Stimulated activated CD4-positive, alpha-beta T cell treated with anti-CD3 and anti-CD28 coated beads, Interleukin-15, amount 100 ng/mL, for 24 hours (primary cell): ENCODE measurements at places on chromosomes 1 and 21.
A peak's percentile ranks its signal among the peaks of the same experiment; 100 is the strongest.

GRCh38 chr1:233367057-233367803, 39.7 kb downstream of the MAP3K21 start:
- no peak for DNase-seq

DNA sequence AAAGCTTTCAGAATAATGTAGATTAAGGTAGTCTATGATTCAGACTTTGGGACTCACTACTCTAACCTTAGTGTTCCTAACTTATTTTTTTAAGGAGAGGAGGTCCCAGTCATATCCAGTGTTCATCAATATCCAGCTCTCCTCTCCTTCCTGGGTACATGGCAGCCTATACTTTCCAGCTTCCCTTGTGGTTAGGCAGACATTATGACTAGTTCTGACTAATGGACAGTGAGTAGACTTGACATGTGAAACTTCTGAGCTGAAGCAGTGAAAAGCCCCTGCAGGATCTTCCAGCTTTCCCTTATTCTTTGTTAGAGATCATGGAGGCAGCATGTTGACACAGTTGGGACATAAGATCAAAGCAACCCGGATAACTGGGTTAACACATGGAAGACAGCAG, 144.2 kb downstream of the PTPRU start:
- no peak for DNase-seq

- no peak for DNase-seq
Measured at GRCh38 chr1:87712261-87713010, 383.8 kb downstream of the LMO4 start.

DNA sequence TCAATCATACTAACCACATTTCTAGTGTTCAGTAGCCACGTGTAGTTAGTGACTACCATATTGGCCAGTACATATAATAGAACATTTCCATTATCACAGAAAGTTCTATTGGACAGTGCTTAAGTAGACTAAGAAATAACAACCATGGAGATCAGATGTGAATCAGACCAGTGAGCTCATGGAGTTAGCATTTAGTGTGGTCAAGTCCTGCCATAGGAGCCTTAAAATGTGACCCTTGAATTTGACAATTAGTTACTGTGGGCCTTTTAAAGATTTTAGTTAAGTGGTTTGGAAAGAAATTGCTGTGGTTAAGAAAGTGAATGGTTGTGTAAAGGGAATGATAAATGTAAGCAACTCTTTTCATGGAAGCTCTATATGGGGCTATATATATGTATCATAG, 123.4 kb downstream of the POU2F1 start:
- DNase-seq: no peak

DNA sequence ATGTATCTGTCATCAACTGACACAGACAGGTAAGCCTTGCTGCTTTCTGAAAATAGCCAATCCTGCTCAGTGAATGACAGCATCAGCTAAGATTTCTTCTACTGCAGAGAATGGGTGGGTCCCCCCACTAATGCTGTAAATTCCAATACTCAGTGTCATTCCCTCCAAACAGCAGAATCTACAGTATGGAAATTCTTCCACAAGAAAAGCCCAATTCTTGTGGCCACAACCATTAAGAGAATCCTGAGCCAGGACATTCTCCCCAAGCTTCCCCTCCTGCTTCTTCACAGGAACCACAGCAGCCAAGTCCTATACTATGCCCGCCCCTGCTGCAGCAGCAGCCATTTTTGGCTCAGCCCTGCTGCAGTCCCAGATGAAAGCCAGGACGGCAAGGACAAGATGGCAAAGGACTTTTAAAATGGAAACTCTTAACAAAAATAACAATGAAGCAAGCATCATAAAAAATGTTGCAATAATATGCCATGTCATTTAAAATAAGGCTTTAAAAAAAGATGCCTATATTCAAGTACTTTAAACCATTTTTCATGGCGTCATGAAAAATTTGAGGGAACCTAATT, 26.8 kb downstream of the EIF4G3 start:
- DNase-seq: no peak

DNA sequence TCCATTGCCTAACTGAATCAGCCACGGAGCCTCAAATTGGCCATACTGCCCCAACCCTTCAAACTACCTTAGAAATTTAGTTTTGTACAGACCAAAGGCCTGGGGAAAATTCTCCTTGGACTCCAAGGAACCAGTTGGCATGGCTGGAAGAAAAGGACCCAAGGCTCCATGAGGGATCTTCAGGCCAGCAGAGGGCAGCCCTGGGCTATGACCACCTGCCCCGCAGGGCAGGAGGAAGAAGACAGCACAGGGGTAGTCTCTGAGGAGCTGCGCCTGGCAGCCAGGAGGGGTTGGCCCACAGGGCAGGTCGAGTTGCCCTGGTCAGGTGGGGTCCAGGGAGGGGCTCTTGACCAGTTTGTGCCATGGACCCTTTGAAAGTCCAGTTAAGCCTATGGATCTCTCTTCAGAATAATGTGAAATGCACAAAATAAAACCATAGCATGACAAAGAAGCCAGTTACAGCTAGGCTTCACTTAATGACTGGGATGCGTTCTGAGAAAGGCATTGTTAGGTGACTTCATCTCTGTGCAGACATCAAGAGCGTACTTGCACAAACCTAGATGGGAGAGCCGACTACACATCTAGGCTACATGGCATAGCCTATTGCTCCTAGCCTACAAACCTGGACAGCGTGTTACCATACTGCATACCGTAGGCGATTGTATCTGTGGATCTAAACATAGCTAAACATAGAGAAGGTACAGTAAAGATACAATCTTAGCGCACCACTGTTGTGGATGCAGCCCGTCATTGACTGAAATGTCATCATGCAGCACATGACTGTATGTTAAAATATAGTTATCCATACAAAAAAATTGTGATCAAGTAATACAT, 26.1 kb downstream of the CACNA1S start:
- DNase-seq: peak; percentile 57

DNA sequence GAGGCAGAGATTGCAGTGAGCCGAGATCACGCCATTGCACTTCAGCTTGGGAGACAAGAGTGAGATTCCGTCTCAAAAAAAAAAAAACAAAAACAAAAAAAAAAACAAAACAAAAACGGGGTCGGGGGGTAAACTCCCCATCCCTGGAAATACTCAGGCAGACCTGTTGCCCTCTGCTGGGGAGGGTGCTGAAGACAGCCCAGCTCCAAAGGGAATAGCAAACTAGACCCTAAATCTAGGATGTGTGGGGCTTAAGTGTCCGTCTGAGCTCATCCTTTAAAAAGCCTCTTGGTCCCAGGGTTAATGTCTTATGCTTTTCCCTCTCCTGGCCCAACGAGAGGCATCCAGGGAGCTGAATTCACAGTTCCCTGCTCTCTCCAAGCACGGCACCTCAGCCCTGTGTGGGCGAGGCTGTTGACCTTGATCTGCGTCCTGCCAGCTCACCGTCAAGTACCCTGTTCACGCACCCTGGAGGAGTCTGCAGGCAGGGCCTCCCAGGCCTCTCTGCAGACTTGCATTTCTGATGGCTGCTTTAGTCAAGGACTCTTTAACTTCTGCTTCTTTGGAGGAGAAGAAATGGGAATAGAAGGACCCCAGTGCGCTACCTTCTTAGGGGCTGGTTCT, 22.3 kb downstream of the KCND3 start:
- DNase-seq: no peak

DNA sequence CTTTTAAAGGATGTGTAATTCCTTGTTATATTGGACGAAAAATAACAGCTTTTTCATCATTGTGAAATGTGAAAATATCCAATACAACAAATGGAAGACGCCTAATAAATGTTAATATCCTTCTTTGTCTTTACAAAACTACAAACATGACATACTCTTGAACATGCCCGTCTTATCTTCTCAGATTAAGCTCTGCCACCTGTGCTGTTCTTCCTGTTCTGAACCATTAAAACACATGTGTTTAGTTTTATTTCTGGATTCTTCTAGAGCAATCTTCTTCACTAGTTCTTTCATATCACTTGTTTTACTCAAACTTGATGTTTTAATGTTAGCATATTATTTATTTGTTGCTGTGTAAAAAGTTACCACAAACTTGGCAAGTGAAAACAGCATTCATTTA, 147.0 kb downstream of the CLEC20A start:
- DNase-seq: no peak

DNA sequence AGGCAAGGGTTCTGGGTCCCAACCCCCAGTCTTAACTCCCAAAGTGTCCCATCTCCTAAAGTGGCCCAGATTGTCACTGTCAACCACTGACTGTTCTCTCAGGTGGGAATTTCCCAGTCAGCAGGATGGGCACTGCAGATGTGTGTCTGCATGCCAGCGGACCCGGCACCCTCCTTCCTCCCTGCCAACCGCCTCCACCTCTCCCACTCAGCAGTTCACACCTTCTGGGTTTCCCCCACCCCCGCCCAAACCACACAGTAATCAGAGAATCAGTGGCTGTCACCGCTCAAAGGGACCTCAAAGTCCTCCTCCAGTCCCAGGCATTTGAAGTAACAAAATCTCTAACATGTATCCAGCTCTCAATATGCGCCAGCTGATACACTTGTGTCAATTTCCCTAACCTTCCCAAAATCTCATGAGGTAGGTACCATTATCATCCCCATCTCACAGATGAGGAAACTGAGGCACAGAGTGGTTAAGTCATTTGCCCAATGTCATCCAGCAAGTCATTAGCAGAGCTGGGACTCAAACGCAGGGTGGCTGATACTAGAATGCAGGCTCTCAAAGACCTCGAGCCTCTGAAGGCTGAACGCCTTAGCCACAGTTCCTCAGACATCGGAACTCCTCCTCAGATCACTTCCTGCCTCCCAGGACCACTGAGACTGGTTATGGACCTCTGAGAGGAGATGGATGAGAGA, 4.8 kb downstream of the RUNX3 start:
- peak; percentile 88 for DNase-seq

GRCh38 chr1:168098534-168099320, 38.0 kb downstream of the GPR161 start:
- no peak for DNase-seq

DNA sequence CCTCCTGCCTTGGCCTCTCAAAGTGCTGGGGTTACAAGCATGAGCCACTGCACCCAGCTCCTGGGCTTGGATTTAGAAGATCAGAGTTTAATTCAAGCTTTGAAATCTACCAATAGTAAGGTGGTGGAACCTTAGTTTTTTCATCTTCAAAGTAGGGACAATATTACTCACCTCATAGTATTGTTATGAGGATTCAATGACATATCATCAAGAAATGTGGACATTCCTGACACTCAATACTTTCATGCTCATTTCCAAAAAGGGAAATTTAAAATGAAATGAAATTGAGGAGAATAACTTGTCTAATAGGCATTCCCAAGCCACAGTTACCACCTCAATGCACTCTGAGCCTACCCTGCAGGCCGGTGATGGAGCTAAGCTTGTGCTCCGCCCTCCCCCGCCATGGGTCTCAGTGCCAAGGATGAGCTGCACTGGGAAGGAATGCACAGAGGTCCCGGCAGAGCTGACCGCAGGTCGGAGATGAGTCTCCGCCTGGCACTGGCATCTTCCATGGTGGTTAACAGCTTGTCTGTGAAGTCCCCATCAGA, 56.5 kb upstream of the BCAR3 start:
- DNase-seq: no peak

DNA sequence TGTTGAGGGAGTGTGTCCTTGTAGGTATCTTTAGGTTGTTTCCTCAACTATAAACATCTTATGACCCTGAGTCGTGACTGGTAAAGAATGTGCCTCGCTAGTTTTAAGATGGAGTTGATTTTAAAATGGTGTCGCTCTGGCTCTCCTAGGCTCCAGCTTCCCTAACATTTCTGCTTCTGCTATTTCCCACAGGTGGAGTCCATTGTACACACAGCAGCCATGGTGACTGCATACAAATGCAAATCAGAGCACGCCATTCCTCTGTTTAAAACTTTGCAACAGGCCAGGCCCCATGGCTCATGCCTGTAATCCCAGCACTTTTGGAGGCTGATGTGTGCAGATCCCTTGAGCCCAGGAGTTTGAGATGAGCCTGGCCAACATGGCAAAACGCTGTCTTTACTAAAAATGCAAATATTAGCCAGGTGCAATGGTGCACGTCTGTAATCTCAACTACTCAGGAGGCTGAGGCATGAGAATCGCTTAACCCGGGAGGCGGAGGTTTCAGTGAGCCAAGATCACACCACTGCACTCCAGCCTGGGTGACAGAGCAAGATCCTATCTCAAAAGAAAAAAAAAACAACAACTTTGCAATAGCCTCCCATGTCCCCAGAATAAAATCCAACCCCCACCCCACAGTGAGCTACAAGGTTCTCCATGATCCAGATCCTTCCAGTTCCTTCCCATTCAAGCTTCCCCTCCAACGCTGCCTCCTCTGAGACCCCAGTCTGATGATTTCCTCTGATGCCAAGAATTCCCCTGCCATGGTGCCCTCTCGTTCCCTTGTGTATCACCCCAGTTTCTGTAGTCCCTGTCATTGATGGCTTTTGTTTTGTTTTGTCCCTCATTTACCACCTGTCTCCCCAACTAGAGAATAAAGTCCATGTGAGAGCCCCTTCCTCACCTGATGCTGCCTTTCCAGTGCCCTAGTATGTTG, 36.9 kb upstream of the KLHDC7A start:
- DNase-seq: no peak

DNA sequence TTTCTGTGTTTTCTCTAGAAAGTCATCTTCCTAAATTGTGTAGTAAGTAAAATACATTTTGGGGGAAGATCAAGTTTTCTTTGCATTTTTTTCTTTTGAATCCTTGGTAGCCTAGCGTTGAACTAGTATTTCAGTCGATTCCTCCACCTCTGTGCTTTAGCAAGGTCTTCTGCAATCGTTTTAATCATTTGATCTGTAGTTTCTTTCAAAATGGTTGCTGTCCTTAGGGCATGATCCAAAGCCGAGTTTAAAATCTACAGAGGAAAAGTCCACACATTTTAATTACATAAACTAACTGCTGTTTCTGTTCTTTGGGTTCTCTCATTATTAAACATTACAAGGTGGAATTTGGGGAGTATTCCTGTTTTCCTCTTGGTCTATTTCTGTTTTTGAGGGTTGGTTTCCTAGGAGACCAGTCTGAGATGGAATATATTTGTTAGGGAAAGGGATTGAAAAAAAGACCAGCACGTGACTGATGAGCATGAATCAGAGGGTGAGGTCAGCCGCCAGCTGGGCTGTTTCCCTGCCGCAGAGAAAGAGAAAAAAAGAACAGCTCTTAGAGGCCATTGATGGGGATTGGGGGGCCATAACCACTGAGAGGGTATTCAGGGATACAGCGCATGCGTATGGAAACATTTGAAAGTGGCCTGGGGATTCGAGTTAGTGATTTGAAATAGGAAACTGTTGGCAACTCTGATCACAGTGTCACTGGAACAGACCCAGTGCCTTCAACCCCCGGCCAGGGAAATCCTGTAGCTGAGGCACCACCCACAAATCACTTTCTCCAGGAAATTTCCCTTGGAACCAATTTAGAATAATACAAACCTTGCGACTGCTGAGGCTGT, 40.6 kb downstream of the AKNAD1 start:
- no peak for DNase-seq

DNA sequence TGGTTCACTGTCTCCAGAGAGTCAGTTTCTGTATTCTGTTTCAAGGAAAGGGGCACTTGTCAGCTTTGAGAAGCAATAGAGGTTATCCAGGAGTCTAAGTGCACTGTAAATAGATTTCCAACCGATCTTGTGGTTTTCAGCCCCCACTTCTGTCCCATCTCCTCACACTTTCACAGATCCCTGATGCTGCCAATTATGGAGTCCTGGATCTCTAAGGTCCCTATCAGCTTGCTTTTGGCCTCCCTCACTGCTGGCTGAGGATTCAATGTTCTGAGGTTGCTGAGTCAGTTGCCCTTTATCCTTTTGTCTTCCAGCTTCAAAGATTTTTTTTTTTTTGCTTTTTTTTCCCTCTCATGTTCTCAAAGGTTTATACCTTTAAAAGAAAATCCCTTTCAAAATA, 98.4 kb downstream of the DIRAS3 start:
- DNase-seq: no peak

- DNase-seq: no peak
Measured at GRCh38 chr1:199794105-199794863, 233.2 kb upstream of the NR5A2 start.

GRCh38 chr21:45618846-45619485, 24.6 kb upstream of the PCBP3 start:
- no peak for DNase-seq
